ENCODE measurements at places on chromosomes 2 and 18.

GRCh38 chr18:46283895-46284295 is 179.7 kb downstream of the HAUS1 start:
- no peaks in the 10 kb centered on the region for H3K36me3 ChIP-seq
- no peaks in the 10 kb centered on the region for H3K27me3 ChIP-seq
- no peak for DNase-seq
- no peak overlapping the region for H3K27ac ChIP-seq
- no peaks in the 10 kb centered on the region for H3K4me1 ChIP-seq

GRCh38 chr2:45786030-45786835 is 134.8 kb downstream of the PRKCE start:
- no peak overlapping the region for H3K27ac ChIP-seq
- no peaks in the 10 kb centered on the region for H3K27me3 ChIP-seq

GRCh38 chr2:190947711-190948251 is 66.2 kb downstream of the STAT1 start:
- H3K36me3 ChIP-seq, result no peaks in the 10 kb centered on the region
- peak overlapping the region; percentile 65 for H3K27ac ChIP-seq
- no peaks in the 10 kb centered on the region for H3K27me3 ChIP-seq
- no peak for DNase-seq
- no peak overlapping the region for H3K4me3 ChIP-seq

- H3K27ac ChIP-seq, result no peak overlapping the region
- H3K4me1 ChIP-seq, result peaks cover 9% of the 10 kb centered on the region
- H3K36me3 ChIP-seq, result no peaks in the 10 kb centered on the region
Observed at GRCh38 chr2:45625824-45626223, 14.8 kb upstream of the SRBD1 start.

- H3K27ac ChIP-seq, result no peak overlapping the region
- no peaks in the 10 kb centered on the region for H3K4me1 ChIP-seq
- H3K4me3 ChIP-seq, result no peak overlapping the region
- no peak for DNase-seq
- H3K27me3 ChIP-seq, result peaks cover 4% of the 10 kb centered on the region
- no peaks in the 10 kb centered on the region for H3K36me3 ChIP-seq
Observed at GRCh38 chr2:151568501-151568900, 158.8 kb downstream of the RIF1 start.

- H3K4me3 ChIP-seq, result no peak overlapping the region
- no peak for DNase-seq
- H3K4me1 ChIP-seq, result no peaks in the 10 kb centered on the region
Observed at GRCh38 chr2:29747786-29748470, 173.5 kb downstream of the ALK start.

GRCh38 chr2:138221358-138221757 is 257.1 kb downstream of the HNMT start:
- no peaks in the 10 kb centered on the region for H3K36me3 ChIP-seq
- DNase-seq, result no peak

DNA sequence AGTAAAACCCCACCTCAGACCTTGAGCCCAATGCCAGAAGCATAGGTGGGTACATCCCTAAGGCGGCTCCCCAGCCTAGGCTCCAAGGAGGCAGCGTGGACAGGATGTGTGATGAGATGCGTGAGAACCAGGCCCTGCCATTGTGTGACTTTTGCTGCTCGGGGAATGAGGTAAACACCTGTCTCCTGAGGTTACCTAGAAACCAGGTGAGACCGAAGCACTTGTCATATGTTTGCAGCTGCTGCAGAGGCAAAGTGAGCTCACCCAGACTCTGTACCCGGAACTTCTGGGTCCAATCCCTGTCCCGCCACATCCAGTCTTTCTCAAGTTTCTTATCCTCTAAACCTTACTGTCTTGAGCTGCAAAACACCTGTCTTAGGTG is 3.4 kb downstream of the FBLN7 start:
- DNase-seq, result no peak
- H3K27me3 ChIP-seq, result peaks cover 39% of the 10 kb centered on the region
- no peak overlapping the region for H3K27ac ChIP-seq
- H3K4me1 ChIP-seq, result no peaks in the 10 kb centered on the region
- H3K4me3 ChIP-seq, result no peak overlapping the region
- H3K36me3 ChIP-seq, result no peaks in the 10 kb centered on the region

All from activated CD8-positive, alpha-beta memory T cell treated with anti-CD3 and anti-CD28 coated beads, Interleukin-2, amount 10 ng/mL, durations not matched to agents 7 days and 5 days (primary cell).